CD4-positive, alpha-beta T cell treated with Interleukin-17A for 1 hour (primary cell): ENCODE measurements at places on chromosomes 11 and 22.

DNA sequence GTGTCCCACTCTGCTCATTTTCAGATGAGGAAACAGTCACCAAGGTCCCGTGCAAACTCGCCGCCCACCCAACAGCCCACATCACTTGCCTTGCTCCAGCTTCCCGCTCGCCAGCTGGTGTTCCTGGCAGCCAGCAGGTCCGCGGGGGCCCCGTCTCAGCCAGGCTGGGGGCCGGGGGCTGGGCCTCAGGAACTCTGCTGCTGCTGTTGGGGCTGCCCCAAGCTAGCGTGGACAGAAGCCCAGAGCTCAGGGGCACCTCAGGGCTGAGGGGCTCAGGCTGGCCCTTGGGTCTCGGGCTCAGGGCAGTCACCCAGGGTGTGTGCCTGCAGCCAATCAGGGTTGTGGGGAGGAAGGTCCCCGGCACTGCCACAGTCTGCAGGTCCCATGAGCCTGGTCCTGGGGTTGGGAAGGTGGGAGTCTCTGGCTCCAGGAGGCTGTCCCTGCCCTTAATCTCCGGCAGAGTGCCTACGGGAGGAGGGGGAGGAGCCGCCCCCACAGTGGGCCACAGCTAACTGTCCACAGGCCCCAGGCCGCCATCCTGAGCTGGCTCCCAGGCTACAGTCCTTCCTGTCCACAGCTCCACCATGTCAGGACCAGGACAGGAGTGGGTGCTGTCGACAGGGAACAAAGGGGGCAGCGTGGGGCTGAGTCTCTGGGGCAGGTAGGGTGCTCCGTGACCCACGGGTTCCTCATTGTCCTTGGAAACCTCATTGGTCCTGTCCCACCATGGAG, 65.2 kb downstream of the ARFGAP3 start:
- DNase-seq: no peak

DNA sequence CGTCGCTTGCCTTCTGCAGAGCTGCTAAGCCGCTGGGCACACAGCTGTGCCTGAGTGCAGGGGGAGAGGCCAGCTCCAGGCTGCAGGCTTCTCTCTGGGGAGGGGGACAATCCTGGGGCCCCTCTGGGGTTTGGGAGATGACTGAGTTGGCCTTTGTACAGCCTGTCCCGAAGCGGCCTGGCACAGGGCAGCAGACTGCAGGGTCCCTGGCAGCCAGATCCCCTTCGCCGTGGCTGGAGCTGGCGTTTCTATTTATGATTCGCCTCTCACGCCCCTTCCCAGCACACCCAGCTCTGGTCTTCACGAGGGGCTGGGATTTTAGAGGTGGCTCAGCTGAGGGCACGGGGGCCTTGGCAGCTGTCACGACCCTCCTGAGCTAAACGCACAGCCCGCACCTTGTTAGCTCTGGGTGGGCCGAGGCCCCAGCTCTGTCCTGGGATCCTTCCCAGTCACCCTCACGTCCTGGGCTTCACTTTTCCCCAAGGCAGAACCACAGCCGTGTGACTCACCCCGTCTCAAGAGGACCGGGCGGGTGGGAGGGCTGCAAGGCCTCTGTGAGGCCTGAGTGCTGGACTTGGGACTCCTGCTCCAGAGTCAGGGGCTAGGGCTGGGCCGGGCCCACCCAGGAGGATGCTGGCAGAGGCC, 18.4 kb downstream of the OSBPL5 start:
- no peak for DNase-seq

DNA sequence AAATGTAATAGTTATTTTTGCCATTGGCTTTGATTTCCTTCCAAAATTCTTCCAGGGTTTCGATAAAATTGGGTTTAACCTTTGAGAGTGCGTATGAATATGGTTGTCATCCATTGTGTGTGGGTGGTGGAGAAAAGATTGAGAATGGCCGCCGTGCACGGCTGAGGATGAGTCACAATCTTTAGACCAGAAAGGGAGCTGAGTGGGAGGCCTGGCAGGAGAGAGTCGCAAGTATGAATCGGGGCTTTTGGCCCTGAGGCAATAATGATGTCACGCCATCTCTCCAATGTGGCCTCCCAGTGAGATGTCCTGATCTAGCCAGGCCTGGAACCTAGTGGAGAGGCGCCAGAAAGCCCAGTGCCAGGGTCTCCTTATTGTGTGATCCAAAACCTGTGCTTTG, 33.1 kb upstream of the SMPD1 start:
- no peak for DNase-seq

GRCh38 chr11:78050964-78051831, 12.5 kb upstream of the THRSP start:
- no peak for DNase-seq

- no peak for DNase-seq
Measured at GRCh38 chr22:39852799-39853198, 40.8 kb downstream of the ENTHD1 start.

GRCh38 chr22:17999851-18000250, 24.5 kb downstream of the MICAL3 start:
- DNase-seq: peak; percentile 19

DNA sequence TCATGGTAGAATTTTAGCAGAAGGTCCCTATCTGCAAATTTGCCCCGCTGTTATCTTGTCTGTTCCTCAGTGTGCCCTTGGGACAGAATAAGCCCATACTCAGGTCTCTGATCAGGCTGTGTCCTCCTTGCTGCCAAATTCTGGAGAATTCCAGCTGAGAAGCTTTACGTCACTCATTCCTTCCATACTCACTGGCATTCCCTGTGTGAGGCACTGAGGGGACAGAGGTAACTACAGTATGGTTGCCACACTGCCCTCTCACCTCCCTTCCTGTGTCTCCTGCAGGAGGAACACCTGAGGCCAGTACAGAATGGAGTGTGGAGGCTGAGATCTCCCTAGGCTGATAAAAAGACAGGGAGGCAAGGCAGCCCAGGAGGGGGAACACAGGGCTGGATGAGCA, 31.5 kb downstream of the SHISA8 start:
- DNase-seq: no peak

DNA sequence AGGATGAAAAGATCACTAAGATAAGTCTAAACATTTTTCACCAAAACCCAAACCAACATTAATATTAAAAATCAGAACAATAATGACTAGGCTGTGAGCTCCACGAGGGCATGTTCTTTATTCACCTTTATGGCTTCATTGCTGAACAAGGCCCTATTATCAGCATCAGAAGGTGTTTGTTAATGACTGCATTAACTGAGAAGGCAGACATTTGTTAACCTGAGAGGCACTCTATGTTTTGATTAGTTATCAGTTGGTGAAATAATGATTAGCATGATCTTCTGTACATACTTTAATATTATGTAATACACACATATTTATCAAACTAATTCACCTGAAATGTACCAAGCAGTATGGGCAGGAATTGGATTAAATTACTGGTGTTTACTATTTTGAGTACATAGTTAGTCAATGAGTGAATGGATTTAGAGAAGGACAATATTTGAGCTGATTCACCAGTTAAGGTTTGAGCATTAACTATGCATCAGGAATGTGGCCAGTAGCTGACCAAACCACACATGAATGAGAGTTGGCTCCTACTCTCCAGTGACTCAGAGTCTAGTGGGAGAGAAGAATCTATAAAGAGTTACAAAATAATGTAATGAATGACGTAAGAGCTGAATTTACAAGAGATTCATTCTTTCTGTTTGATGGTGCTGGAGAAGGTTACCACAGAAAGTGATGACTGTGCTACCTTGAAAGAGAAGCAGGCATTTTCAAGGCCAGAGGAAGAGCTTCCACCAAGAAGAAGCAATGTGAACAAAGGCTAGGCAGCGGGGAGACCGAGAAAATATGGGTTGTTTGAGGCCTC, 6.7 kb downstream of the IL18 start:
- DNase-seq: no peak

- DNase-seq: no peak
Measured at GRCh38 chr11:107751082-107751481, 39.2 kb upstream of the SLN start.

- peak; percentile 70 for DNase-seq
Measured at GRCh38 chr22:41966607-41967240, 2.5 kb upstream of the SEPTIN3 start.

- no peak for DNase-seq
Measured at GRCh38 chr11:127962416-127962815, 624.9 kb downstream of the ETS1 start.
